Glomerular endothelial cell (primary cell): ENCODE measurements at places on chromosomes 5 and 9.

- DNase-seq = no peak
Observed at GRCh38 chr5:64497386-64497785, 8.4 kb upstream of the RGS7BP start.

- no peak for DNase-seq
Observed at GRCh38 chr9:29325894-29326293, 1752.6 kb upstream of the C9orf72 start.

- DNase-seq = no peak
Observed at GRCh38 chr5:154118893-154119336, 71.6 kb upstream of the GALNT10 start.

DNA sequence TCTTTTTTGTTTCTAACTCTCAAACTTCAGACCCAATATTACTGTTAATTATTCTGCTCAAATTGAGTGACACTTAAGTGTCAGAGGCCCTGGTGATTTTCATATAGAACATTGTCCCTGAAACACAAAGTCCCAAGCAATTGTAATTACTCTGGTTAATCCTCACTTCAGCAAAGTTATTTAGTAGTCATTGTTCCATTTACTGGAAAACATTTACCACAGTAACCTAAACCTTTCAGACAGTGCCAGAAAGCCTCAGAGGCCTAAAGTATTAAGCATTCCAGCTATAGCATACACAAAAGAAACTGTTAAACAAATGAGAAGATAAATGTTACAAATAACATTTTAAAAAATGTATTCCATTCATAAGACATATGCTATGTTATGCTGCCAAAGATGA is 237.2 kb upstream of the CDH6 start:
- DNase-seq = no peak

GRCh38 chr5:151947931-151948608 is 23.4 kb upstream of the GLRA1 start:
- no peak for DNase-seq

GRCh38 chr5:150862070-150862469 is 15.7 kb downstream of the IRGM start:
- no peak for DNase-seq
